ENCODE measurements at places on chromosomes 12 and 14.

DNA sequence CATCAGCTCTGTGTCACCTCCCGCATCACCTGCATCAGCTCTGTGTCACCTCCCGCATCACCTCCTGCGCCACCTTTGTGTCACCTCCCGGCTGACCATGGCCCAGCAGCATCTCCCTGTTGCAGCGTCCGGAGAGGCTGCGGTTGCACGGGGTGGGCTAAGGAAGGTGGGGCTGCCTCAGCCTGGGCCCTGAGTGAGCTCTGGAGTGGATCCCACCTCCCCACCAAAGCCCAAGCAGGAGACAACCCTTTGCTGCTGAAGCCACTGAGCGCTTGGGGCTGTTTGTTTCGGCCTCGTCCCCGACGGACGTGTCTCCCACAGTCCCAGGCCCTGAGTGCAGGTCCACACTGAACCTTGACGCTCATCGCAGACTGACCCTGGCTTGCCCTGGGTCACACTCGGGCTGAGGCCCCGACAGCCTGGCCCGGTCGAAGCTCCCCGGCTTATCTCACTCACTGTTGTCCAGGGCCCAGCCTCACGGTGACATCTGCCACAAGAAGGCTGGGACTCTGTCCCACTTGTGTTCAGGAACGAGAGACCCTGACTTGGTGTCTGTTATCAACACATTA, 12.2 kb downstream of the TMEM121 start:
- no peak for DNase-seq

DNA sequence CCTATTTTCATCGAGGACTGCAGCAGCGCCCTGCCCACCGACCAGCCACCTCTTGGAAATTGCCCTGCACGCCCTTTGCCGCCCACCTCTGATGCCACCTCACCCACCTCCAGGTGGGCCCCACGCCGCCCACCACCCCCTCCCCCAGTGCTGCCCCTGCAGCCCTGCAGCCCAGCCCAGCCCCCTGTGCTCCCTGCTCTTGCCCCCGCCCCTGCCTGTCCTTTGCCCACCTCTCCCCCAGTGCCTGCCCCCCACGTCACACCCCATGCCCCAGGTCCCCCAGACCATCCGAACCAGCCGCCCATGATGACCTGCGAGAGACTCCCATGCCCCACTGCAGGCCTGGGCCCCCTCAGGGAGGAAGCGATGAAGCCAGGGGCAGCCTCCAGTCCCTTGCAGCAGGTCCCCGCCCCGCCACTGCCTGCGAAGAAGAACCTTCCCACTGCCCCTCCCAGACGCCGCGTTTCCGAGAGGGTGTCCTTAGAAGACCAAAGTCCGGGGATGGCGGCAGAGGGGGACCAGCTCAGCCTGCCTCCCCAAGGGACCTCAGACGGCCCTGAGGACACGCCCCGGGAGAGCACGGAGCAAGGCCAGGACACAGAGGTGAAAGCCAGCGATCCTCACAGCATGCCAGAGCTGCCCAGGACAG, 96.5 kb downstream of the LGMN start:
- DNase-seq = no peak

- DNase-seq = no peak
These were observed 458.3 kb downstream of the ETNK1 start for GRCh38 chr12:23083267-23083666.

DNA sequence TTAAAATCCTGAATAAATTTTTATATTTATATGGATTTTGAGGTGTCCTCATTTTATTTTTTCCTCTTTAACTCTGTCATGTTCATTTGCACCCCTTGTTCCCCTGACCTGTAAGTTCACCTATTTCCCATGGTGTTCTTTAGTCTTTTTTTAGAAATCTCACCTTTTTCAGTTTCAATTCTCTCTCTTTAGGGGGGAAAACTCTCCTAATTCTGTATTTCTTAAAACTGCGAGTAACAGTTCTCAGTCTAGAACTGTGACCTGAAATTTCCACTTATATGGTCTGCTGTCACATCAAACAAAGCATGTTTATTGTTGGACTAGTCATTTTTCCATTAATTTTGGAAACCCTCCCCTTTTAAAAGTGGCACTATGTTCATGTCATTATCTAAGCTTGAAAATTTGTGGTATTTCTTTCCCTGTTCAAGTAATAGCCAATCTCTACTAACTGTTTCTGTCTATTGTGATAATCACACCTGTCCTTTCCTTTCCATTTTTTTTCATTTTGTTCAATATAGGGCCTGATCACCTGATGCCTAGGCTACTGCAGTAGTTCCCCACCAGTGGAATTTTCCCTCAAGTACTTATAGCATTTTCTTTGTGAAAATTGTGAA, 14.0 kb upstream of the FBXO33 start:
- DNase-seq = no peak

DNA sequence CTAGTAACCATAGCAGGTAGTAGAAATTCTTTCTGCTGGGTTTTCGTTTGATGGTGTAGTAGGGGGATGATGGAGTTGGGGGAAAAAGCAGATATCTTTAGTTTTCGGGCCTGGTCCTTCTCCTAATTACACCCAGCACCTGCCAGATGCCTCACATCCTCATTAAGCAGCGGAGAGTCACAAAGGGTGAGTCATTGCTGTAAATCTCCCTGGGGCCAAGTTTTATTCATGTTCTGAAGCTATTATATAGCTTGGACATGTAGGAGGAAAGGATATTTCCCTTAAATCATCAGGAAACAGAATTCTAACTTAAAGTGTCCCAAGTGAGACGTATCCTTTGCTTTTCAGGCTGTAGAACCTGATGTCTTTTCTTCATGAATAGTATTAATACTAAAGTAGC, 4.9 kb upstream of the NECAP1 start:
- peak; percentile 19 for DNase-seq

DNA sequence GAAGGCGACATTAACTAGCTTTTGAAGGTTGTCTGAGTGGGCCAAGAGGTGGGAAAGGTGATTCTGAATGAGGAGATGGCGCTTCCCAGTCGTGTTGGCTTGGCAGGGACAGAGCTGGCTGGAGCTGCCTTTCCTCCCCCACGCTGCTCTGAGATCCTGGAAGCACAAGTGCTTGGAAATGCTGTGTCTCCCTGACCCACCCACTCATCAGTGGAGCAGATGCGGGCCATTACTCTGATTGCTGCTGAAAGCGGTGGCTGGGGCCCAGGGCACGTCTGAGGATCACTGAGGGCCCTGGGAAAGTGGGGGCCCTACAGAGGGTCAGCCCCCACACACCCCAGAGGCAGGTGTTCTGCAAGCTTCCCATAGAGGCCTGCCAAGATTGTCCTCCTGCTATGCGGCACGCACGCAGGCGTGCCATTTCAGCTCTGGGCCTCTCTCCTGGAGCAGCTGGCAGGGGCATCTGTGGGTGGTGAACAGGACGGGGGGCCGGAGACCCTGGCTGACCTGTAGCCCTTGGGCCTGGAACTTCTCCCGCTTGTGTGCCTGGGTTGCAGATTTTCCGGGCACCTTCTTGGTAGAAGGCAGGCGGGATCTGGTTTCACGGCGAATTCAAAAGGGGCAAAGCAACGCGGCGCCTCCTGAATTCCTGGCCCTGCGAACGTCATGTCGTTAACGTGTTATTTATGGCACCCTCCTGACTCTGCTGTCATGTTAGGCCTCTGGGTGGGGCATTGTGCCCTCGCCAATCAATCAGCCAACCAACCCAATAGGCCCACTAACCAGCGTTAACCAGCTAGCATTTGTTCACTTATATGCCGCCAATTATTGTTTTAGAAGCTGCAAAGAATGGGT, 133.8 kb upstream of the TBX3 start:
- no peak for DNase-seq

- no peak for DNase-seq
These were observed 225.7 kb downstream of the TMTC2 start for GRCh38 chr12:82912406-82912805.

DNA sequence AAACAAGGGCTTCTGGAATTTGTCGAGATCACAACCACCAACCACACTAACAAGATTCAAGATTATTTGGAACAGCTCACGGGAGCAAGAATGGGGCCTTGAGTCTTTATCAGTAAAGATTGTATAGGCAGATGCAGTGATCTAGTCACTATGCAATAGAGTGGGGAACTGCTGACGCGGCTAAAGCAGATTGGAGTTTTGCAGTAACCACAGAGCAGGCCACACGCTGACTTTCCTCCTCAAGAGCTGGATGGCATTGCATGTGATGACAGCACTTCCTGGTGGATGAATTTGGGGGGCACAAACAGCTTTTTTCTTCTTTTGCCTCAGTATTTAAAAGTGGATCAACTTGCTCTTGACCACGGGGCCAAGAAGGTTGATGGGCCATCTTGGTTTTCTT, 46.0 kb downstream of the KCNK13 start:
- no peak for DNase-seq

- DNase-seq = no peak
These were observed 19.4 kb downstream of the SETD1B start for GRCh38 chr12:121823101-121823726.

DNA sequence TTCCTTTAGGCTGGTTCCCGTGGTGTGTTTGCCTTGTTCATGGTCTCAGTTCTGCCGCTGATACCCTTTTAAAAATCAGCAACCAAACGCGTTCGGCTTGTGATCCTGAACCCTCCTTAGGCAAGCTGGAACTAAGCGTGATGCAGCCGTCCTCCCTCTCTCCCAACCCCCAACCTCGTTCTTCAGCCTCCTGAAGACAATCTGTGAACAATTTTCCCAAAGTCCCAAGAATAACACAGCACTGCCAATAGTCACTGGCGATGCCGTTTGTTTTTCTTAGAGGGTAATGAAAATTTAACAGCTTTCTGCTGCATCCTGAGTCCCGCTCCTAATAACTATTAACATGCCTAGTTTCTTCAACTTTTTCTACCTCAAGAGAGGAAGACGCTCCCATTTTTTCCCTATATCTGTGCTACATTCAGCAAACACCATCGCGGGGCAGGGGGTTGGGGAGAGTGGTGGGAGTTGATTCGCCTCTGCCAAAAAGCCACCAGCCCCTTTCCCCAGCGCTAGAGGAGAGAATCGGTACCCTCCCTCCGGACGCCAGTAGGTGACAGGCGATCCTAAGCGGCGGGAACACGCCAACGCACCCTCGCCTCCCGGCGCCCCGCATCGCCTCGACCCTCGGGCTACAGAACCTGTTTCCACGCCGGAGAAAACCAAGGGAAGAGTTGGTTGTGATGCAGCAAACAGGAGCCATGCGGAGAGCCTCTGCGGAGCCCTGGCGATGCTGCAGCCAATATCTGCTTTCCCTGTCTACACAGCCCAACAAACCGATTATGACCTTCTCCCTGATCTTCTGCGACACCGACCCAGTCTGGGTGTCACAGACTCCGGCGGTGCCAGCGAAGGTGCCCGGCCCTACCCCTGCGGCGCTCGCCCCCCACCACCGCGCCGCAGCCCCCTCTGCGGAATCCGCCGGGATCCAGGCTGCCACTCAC, 752 bp downstream of the PRICKLE1 start:
- peak; percentile 84 for DNase-seq

DNA sequence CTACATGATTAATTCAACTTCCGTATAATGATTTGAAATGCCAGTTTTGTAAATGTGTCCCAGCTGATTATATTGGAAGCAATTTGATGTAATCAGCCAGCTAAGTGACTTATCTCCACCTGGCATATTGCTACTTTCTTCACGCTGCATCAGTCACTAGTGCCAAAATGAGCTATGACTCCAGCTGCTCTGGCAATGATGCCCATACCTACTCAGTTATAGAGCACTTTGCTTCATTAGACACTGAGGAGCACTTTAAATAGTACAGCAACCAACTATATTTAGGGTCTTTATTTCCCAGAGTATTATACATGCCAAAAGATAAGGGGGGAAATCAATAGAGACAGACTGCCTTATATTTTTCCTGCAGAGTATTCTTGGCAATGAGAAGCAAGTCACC, 67.9 kb upstream of the LIN7A start:
- DNase-seq = no peak

DNA sequence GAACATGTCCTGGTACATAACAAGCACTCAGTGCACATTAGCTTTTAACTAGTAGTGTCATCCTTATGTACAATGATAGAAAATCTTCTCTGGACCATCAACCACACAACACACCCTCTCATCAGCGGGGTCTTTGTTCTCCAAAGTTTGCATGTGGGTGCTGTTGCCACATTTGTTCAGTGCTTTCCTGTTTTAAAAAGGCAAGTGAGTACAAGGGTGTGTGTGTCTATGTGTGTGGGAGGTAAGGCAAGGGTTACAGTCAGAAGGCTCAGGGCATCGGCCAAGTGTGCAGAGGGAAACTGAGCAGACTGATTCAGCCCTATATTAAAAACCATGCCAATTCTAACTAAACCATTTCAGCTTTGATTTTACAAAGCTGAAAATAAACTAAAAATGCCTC, 17.9 kb downstream of the KRT76 start:
- no peak for DNase-seq

DNA sequence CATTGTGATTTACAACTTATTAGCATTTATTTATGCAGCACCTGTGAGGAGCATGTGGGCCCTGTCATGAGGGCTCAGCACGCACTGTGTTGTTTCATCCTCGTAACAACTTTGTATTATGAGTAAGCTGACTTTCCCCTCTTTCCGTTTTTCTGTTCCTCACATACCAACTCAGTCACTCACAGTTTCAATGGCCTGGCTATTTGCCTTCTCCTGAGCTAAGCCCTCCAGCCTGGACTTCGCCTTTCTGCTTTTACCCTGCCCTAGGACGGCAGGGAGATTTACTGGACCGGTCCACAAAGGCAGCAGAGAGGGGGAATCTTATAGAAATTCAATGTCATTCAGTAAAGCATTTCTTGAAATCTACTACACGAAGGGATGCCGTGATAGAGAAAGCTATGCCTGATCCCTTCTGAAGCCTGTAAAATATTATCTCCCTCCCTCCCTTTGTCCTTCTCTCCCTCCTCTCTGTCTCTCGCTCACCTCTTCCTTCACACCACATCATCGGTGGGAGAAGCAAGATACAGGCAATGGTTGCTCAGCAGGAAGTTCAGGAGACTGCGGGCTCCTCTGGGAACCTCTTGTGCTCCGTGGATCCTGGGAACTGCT, 219.2 kb upstream of the TBX3 start:
- no peak for DNase-seq

DNA sequence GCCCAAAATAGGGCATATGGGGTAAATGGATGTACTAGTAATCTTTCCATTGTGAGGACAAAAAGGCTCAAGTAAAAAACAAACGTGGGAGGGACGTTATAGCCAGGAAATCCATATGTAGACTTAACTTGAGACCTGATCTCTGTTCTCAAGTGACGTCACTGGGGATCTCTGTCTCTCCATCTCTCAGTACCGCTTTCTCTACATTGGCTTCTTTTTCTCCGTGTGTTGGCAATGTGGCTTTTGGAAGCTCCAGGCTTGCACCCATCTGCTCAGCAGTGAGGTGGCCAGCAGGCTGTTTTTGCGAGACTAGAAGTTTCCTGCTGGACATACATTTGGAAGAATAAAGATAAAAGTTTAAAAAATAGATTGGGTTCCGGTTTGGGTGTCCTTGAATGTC, 66.0 kb upstream of the NRXN3 start:
- no peak for DNase-seq

- no peak for DNase-seq
These were observed 181.2 kb downstream of the PRKCH start for GRCh38 chr14:61502459-61503093.

GRCh38 chr12:53051058-53051880, 1.4 kb downstream of the TNS2 start:
- peak; percentile 48 for DNase-seq

Data from ELF-1 (cell line).